Left ventricle myocardium inferior (tissue), 1 donor: ENCODE measurements at places on chromosomes 4 and X. TPM values are rescaled to one million over a fixed set of nuclear protein-coding genes. Genes with fewer than 3 reads are reported as not detected.

- no peak for DNase-seq
These were observed 173.2 kb upstream of the TECRL start for GRCh38 chr4:64582492-64582891.

The P2RY8 gene
- total RNA-seq, result 1.9 TPM

- no peak for DNase-seq
These were observed 189.6 kb downstream of the FRMPD4 start for GRCh38 chrX:12327836-12328235.

The SOD3 gene
- total RNA-seq, result 64.2 TPM

The ABCE1 gene
- 34.5 TPM for total RNA-seq

The HTN1 gene
- total RNA-seq, result not detected

GRCh38 chr4:130393231-130393630, 1297.3 kb downstream of the C4orf33 start:
- no peak for DNase-seq

The HSFX2 gene
- total RNA-seq, result not detected

GRCh38 chrX:84188320-84188834, 378 bp upstream of the RPS6KA6 start:
- peak; percentile 14 for DNase-seq

The SHROOM2 gene
- total RNA-seq, result 0.71 TPM

The LONRF3 gene
- total RNA-seq, result 0.93 TPM

DNA sequence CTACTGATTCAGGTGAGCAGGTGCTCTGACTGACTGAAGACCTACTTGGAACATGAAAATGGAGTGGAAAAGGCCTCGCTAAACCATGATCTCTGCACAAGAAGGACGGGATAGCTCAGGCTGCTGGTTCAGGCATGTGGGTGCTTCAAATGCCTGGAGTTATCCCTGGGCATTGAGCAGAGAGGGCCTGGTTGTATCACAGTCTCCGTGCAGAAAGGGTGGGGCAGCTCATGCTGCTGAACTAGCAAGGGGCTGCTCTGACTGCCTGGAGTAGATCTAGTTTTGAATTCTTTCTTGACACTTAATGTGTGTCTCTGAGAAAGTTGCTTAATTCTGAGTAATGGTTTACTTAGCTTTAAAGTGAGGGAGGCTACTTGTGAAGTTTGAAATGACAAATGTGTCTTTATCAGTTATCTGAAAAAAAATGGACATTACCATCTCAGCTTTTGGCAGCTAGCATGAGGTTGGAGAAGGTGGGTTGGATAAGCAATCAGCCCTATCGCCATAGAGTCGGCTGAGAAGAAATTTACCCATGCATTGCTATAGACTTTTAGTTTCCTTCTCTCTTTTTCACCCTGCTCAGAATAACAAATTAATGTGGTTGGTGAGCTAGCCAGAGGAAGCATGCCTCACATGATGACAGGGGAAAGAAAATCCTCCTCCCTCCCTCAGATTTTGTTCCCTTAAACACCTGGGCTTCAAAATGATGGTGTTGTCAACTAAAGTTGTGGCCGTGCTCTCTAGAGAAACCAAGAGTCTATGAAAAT, 832.4 kb downstream of the STIM2 start:
- no peak for DNase-seq

DNA sequence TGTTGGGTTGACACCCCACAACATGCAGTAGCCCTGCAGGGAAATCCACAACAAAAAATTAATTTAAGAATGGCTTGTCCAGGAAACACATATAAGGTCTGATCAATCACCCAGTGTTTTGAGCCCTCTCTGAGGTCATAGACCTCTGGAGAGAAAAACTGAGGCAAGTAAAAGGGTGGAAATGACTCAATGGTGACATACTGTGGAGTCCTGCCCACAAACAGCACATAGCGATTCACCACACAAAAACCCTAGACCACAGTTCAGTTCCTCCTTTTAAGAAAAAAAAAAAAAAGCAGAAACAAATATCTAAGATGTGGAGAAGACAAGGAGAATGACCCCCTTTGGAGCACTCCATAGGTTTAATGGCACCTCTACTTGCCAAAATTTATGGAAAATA, 2691.0 kb downstream of the PCDH7 start:
- no peak for DNase-seq

The NIPAL1 gene
- total RNA-seq, result 0.25 TPM

DNA sequence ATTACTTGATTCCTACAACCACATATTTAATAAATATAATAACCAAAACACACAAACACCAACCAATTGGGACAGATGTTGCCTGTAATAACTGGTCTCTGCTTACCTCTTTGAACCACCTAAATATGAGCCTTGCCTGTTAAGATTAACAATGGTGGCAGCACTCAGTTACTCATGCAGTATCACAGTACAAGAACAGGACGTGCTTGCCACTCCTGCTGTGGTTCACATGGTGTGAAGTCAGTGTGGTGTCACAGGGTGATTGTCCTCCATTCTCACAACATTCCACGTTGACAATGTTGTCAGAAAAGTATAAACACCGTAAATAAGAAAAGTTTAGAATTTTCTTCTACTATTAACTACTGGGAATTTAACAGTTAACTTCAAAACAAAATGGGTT, 365.0 kb downstream of the PPP3CA start:
- DNase-seq, result no peak

The UGT2B11 gene
- total RNA-seq, result not detected

DNA sequence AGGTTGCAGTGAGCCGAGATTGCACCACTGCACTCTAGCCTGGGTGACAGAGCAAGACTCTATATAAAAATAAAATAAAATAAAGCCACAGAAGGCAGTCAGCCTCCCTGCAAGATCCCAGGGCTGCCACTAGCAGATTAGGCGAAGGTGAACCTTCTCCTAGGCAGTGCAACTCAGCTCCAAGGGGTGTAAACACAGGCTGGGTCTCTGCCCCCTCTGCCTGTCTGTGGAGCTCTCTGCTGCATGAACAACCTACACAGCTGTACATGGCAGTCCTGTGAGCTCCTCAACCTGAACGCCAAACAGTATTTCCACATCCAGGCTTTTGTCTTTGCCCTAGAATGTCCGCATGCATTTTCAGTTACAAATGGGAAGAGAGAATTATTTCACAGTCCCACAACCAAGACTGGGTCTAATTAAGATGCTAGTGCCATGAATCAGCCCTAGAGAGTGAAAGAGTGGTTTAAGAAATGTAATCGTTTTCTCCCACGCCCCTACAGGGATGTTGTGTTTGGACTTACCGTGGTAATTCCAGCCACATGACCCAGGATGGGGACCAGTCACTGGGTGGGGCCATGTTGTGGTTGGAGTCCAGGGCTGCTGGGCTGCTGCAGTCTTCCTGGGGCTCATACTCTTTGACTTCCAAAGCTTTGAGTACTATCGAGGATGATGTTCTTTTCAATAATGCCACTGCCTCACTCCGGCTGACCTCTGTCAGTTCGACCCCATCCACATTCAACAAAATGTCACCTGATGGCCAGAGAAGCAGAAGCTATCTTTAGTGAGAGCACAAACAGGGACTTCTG, 99.0 kb downstream of the FIP1L1 start:
- no peak for DNase-seq

GRCh38 chr4:20042769-20043168, 208.9 kb upstream of the SLIT2 start:
- no peak for DNase-seq

The ADH7 gene
- total RNA-seq, result not detected

The DUX4 gene
- not detected for total RNA-seq

The GAGE2A gene
- total RNA-seq, result not detected

DNA sequence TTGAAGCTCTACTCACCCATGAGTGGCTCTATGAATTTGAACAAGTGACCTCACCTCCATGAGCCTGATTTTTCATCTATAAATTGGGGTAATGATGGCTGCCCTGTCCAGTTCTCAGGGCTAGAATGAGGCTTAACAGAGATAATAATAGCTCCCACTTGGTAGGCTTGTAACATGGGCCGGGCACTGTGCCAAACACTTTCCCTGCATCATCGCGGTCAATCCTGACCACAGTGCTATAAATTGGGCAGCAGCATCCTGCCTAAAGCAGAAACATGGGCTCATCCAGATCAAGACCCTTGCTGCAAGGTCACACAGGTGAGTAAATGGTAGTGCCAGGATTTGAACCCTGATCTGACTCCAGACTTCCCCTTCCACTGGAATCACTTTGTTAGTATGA, 12.8 kb downstream of the APLN start:
- DNase-seq, result no peak

The PASD1 gene
- not detected for total RNA-seq

GRCh38 chrX:132022967-132023895, at the start of gene STK26:
STK26 (plus strand) TSS chrX:132023302; CDS start chrX:132023618, 316 bp downstream.
- DNase-seq, result peak; percentile 61

The C4orf36 gene
- total RNA-seq, result 0.96 TPM

GRCh38 chrX:19794690-19795089, 92.7 kb downstream of the SH3KBP1 start:
- DNase-seq, result no peak

The SPANXC gene
- total RNA-seq, result not detected

The SCD5 gene
- 4.5 TPM for total RNA-seq

DNA sequence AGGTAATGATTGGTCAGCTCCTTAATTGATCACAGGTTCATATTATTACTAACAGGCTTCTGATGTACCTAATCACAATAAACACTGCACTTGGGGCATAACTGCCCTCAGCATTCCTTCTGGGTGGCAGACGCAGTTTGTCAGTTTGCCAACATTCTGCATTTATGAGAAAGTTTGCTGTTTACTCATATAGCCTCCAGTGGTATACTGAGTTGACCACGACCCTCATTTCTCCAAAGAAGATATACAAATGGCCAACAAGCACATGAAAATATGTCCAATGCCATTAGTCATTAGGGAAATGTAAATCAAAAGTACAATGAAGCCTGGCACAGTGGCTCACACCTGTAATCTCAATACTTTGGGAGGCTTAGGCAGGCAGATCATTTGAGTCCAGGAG, 26.3 kb downstream of the EFHC2 start:
- DNase-seq, result no peak

DNA sequence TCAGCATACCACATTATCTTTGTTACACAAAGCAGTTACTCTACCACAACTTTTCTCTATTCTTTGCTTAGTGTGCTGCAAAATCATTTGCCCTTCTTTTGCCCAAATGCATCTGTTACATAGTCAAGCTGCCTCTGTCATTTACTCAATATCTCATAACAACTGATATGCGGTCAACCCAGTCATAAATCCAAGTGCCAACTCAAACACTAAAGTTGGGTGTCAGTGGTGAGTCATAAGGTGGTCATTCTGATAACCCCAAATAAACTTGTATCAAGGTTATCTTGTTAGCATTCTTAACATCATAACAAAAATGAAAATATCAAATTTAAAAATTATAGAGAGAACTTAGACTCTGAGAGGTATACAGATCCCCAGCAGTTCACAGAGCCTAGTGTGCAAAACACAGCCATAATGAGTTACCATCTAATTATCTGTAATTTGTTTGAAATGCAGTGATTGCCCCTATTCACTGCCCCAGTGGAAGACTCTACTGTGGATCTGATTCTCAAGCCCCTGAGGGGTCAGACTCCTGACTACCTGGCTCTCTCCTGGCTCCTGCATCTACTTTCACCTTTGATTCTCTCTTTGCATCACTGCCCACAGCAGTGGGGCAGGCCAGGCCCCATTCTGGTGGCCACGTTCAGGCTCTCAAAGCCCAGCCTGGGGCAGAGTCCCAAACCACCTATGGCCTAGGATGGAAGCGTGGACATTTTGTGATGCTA, 29.2 kb downstream of the TBC1D9 start:
- no peak for DNase-seq

DNA sequence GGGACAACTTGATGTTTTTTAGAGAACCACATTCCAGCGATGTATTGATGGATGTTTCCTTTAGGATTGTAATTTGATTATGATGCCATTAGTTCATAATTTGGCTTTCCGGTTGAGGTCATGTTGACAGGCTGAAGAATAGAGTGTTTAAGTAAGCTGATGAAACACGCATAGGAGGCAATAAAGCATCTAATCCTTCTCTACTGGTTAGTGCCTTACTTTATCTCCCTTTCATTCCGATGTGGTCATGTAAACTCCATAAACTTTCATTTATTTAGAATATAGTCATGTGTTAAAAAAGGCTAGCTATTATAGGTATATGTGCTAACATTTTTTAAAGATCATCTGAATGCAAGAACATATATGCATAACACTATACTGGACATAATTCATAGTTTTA, 15.0 kb downstream of the FRMPD4 start:
- DNase-seq, result no peak

The TCEAL7 gene
- total RNA-seq, result 2.6 TPM

The TREX2 gene
- not detected for total RNA-seq

- DNase-seq, result no peak
These were observed 19.5 kb downstream of the CNGA2 start for GRCh38 chrX:151754047-151754429.

The SPIN4 gene
- 0.91 TPM for total RNA-seq

The ADGRG4 gene
- not detected for total RNA-seq

DNA sequence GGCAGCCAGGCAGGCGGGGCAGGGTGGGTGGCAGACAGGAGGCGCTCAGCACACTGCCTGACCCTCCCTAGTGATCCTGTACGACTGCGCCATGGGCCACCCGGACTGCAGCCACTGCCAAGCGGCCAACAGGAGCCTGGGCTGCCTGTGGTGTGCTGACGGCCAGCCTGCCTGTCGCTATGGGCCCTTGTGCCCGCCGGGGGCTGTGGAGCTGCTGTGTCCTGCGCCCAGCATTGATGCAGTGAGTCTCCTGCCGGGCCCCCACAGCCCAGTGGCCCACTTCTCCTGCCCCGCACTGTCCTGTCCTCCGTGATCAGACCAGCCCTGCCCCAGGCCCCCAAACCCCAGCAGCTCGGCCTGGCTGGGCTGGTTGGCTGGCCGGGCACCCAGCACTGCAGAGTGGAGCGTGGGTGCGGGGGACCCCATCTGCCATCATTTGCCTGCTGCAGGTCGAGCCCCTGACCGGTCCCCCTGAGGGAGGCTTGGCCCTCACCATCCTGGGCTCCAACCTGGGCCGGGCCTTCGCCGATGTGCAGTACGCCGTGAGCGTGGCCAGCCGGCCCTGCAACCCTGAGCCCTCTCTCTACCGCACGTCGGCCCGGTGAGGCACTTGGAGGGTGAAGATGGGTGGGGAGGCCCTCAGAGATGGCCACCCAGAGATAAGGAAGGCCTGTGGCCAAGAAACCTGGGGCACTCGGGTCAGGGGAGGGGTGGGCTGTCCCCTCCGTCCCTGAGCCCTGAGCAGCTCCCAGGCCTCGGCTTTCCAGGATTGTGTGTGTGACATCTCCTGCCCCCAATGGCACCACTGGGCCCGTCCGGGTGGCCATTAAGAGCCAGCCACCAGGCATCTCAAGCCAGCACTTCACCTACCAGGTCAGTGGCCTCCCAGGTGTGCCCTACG, 7.6 kb downstream of the PLXNB3 start:
- no peak for DNase-seq
